ENCODE measurements at places on chromosomes 13 and 19.

DNA sequence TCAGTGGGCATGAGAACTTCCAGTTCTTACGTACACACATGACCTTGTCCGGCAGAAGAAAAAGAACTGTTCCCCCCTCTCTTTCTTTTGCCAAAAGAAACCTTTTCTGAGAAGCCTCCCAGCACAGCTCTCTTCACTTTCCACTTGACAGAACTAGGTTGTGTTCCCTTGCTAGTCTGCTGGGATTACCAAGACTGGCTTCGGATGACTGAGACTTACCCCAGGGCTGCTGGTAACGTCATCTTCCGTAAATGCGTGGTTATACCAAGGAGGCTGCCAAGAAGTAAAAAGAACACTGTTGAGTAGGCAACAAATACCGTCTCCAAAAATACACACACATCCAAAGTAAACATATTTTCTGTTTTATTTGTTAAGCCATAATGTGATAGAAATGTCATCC lies 908.2 kb downstream of the EFNB2 start:
- DNase-seq: no peak

DNA sequence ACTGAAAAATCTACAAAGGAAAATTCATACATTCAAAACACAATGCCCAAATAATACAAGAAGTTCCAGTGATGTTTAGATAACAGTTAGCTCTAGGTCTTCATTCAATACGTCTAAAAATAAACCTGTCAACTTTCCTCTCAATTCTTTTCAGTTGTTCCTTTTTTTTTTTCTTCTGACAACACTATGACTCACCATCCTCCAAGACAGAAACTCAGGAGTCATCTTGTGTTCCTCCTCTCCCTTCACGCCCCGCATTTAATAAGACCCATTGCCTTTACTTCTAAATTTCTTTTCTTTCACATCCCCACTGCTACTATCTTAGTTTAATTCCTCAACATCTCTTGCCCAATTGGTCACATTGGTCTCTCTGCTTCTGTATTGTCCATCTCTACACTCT lies 759.9 kb downstream of the GPC5 start:
- DNase-seq: no peak

DNA sequence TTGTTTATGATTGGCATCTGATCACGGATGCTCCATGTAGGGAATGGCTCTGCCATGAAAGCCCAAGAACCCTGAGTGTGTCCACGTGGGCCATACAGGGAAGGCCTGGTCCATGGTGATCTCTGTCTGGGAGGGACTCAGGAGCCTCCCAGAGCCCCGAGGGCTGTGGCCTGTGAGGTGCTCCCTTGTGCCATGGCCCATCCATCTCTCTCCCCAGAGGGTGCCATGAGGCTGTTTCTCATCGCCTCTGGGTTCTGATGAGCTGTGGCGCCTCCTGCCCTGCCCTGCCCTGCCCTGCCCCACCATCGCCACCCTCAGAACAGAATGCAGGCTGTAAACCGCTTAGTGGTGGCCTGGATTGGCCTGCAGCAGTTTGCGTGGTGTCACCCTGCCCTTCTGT lies 83.1 kb downstream of the ATP11A start:
- no peak for DNase-seq

GRCh38 chr19:18340190-18340989 lies at the start of gene PGPEP1:
PGPEP1 (plus strand) TSS chr19:18340598; CDS start chr19:18340682, 84 bp downstream.
- DNase-seq: peak; percentile 72

Measured in activated CD4-positive, alpha-beta T cell treated with anti-CD3 and anti-CD28 coated beads for 48 hours (primary cell).